ENCODE measurements at places on chromosomes 2 and 18. TPM values are rescaled to one million over a fixed set of nuclear protein-coding genes. Genes with fewer than 3 reads are reported as not detected.

The YWHAQ gene
- total RNA-seq, result 226 TPM

DNA sequence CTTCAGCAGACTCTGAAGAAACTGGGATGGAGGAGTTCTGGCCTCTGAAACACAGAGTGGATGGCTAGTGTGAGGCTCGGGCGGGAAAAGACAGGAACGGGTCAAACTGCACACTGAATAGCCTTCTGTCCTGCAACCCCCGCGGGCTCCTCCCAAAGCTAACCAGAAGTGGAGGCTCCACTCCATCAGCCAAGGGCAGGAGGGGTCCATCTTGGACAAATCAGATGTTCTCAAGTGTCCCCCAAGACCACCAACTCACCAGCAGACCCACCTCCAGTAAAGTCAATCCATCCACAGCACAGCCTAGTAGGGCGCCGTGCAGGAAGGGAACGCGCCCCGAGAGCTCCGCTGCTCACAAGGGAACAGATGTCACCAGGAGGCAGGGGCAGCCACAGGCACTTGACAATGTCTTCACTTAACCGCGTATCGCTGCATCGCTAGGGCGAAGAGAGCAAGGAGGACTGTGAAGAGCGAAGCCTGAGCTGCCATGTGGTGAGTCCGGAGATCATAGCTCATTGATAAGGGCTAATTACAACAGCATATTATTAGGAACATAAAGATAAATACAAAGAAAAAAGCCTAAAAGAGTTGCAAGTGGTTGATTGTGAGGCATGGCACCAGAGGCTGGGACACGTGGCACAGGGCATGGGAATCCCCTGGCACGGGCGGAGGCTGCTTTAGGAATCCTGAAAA, 494.6 kb upstream of the MYT1L start:
- no peak overlapping the region for H3K4me3 ChIP-seq
- no peaks in the 10 kb centered on the region for H3K27me3 ChIP-seq

The TTR gene
- not detected for total RNA-seq

The CCDC74B gene
- total RNA-seq, result 1.3 TPM

The IL1RL1 gene
- 8.1 TPM for total RNA-seq

DNA sequence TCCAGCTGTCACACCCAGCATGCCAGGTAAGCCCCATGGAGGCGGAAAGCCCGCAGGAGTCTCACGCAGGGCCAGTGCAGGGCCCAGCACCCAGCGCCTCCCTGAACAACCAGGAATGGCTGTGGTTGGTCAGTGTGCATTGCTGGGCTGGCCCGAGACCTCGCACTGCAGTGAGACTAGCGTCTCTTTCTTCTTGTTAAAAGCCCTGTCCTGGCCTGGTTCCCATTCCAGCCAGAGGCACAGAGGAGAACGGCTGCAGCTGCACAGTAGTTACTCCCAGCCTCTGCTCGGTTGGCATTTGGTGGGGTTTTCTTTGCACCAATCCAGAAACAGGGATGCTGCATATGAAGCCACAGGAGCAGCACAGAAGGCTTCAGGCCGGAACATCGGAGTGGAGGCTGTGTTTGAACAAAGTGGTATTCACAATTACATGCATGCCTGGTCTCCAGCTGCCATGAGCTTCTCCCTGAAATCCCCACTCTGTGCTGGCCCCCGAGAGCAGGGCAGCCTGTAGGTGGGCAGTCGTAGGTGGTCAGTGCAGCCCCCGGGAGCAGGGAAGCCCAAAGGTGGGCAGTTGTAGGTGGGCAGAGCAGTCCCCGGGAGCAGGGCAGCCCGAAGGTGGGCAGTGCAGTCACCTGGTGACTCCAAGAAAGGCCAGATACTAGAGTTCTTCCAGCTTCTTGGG, 163.7 kb upstream of the PXDN start:
- no peak overlapping the region for H3K4me3 ChIP-seq
- H3K36me3 ChIP-seq, result no peaks in the 10 kb centered on the region
- no peak for DNase-seq
- H3K4me1 ChIP-seq, result no peaks in the 10 kb centered on the region

- H3K4me1 ChIP-seq, result no peaks in the 10 kb centered on the region
- DNase-seq, result no peak
- no peaks in the 10 kb centered on the region for H3K36me3 ChIP-seq
- H3K27ac ChIP-seq, result no peak overlapping the region
- H3K27me3 ChIP-seq, result no peaks in the 10 kb centered on the region
Observed at GRCh38 chr2:134772493-134773169, 53.8 kb upstream of the TMEM163 start.

- H3K36me3 ChIP-seq, result no peaks in the 10 kb centered on the region
- no peak for DNase-seq
- no peaks in the 10 kb centered on the region for H3K27me3 ChIP-seq
- no peak overlapping the region for H3K4me3 ChIP-seq
- no peak overlapping the region for H3K27ac ChIP-seq
Observed at GRCh38 chr2:97673915-97674283, 4.4 kb downstream of the C2orf92 start.

The LCT gene
- total RNA-seq, result not detected

The SLC4A3 gene
- 5.4 TPM for total RNA-seq

DNA sequence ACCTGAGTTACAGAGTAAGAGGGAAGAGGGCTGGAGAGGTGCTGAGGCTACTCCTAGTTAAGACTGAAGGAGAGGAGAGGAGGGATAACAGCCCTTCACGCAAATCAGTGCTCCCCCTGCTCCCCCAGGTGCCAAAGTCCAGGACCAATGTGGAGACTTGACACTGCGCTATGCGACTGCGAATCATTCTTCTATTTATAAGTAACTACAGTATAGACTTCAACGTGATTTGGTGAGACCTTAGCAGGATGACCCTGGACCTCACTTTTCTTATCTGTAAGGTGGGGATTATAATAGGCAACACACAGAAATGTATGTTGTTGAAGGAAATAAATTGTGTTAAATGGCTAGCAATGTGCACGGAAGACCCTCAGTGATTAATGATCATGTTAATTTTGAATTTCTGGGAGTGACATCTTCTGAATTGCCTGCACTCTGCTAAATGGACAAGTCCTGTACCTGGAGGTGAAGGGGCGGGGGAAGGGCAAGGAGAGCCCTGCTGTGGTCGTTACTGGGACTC, 11.0 kb downstream of the EN1 start:
- H3K27ac ChIP-seq, result no peak overlapping the region
- no peaks in the 10 kb centered on the region for H3K36me3 ChIP-seq
- H3K4me1 ChIP-seq, result no peaks in the 10 kb centered on the region
- DNase-seq, result no peak

Measured in aorta (tissue), 5 donors.